Coronary artery (tissue), 2 donors: ENCODE measurements at places on chromosomes 2 and 18.

DNA sequence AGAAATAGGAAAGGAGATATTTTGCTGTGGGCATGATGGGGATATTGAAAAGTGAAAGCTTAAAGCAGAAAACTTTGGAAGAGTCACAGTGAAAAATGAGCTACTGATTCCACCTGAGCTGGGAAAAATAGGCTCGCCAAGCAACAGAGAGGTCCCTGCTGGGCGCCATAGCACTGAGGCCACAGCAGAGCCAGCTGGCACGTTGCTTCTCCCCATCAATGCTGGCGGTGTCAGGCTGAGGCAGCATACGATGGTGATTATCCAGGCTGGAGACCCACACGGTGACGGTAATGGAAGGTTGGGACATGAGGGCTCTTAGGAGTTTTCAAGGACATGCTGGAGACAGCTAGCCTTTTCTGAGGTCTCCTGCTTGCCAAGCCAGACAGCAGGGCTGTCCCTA lies 25.8 kb upstream of the DTNB start:
- DNase-seq: no peak

DNA sequence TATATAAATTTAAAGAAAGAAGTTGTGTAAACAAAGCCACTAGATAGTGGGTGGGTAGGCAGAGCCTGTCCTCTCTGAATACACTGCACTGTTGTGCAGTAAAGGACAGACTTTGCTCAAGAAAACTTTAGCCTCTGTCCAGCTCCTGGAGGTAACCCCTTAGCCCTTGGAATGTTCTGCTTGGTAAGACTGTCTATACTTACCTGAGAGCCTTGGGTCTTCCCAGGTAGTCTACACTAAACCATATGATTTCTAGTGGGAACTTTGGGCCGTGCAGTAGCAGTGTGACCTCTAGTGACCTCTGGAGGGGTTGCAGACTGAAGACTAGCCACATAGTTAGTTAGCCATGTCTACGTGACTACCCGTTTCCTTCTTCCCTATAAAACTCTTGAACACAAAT lies 678.3 kb upstream of the NRXN1 start:
- no peak for DNase-seq

DNA sequence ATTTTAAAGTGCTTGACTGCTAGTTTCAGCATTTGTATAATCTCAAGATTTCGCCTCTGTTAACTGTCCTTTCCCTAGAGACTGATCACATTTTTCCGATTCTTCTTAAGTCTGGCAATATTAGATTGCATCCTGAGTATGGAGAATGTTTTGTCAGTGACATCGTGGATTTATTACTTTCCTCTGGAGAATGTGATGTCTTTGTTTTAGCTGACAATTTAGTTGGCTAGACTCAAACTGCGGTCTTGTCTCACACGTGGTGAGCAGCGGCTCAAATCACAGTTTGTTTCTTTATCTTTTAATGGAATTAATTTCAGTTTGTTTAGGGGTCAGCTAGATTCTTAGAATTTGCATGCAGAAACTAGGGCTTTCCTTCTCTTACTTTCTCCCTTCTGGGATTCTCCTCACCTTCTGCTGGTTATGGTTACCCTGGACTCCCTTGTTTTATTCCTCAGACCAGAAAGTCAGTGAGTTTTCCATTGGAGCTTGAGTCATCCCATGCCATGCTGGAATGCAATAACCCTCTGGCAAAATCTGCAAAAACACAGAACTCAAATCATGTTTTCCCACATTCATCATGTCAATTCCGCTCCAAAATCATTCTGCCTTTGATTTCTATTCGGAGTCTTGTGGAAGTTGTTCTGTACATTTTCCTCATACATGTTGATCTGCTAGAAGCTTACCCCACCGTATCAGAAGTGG lies 327.2 kb upstream of the TRIB2 start:
- no peak for DNase-seq

DNA sequence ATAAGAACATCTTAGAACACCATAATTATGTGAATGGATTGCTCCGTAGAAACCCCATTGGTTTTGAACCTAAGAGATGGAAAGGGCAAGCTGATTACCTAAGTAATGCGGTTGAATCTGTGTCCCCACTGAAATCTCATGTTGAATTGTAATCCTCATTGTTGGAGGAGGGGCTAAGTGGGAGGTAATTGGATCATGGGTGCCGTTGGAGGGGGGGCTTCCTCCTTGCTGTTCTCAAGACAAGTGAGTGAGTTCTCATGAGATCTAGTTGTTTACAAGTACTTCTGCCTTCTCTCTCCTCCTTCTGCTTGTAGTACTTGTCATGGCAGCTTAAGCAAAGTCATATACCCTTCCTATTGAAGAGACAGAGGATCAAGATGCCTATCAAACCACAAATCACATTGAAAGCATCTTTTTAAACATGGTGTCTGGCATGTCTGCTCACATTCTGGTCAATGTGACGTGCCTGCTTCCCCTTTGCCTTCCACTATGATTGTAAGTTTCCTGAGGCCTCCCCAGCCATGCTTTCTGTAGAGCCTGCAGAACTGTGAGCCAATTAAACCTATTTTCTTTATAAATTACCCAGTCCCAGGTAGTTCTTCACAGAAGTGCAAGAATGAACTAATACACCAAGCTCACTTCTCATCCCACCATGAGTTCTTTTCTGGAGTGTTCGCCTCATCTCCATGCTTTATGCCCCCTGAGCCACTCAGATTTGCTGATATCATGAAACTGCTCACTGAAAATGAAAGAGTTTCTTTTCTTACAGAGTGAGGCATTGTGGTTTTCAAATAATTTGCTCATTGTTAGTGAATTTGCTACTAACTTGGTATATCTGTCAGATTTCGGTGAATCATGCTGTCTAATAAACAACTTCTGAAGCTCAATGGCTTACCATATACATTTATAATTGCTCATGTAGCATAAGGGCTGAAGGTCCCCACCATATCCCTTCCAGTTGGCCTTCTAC lies 23.6 kb downstream of the KCNE4 start:
- no peak for DNase-seq

- DNase-seq: no peak
Observed at GRCh38 chr2:188798159-188798558, 176.0 kb upstream of the COL3A1 start.

GRCh38 chr18:57008001-57008686 lies 138.7 kb upstream of the BOD1L2 start:
- DNase-seq: no peak

- DNase-seq: no peak
Observed at GRCh38 chr2:162908567-162908966, 70.0 kb upstream of the KCNH7 start.
